ENCODE measurements at places on chromosomes 4 and X.

DNA sequence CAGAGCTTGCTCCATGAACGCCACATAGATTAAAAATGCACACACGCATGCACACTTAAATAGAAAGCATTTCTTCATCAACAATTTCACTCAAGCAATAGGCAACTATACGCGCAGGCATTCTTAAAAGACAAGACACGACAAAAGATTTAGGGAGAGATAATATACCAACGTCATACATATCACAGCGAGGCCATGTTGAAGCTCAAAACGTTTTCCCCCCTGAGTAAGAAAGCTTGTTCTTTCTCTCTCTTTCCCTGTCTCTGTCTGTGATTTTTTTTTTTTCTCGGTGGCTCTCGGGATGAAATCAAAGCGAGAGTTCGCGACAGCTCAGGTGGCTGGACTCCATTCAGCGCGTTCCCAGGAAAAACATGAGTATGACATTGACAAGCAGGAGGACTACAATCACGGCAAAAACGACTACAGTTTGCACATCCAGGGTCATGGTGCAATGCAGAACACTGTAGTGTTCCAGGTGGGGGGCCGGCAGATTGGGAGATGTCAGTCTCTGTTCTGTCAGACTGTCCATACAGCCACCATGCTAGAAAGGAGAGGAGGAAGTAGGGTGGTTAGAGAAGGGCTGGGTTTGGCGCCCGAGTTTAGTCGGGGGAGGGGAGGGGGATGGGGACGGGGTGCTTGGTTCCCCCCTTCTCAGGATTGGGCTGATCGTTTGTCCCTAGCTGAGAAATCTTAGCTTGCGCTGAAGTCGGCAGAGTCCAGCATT is 30.7 kb downstream of the ARHGEF9 start:
- DNase-seq = no peak

GRCh38 chr4:180009316-180009715 is 2233.9 kb upstream of the TENM3 start:
- no peak for DNase-seq

- no peak for DNase-seq
These were observed 44.4 kb downstream of the METTL14 start for GRCh38 chr4:118729287-118730286.

DNA sequence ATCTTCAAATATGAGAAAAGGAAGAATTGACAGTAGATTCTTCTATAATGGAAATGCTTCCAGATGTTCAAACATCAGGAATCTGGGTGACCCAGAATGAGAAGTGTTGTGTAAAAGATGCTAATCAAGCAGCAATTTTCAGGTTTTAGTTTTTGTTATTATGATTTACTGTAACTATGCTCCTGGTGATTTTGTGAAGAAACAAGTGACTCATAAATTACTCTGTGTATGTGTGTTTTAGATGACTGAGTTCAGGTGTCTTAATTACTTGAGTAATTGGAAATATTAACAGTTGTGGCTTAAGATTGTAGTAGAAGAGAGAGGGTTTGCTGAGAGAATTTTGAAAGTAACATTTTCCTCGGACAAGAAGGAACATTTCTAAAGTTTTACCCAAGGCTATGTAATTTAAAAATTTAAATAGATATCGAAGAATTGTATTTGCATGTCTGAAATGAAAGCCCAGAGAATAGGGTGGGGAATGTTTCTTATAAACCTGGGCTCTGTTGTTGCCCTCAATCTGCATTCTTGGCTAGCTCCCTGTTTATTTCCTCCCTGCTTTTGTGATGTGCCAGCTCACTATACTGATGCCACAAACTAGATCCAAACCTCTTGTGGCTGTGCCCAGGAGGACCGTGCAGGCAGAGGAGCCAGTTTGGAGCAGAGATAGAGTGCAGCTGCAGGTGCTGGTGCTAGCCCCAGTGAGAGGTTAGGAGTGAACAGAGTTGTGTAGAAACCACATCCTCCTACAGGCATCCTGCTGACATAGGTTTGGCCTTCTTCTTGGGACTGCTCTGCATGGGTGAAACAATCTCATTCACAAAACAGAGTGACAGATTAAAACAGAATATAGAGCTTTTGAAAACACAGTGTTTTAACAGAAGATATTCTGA is 25.4 kb upstream of the TNIP3 start:
- no peak for DNase-seq

GRCh38 chr4:86855572-86855971 is 6.4 kb upstream of the SLC10A6 start:
- DNase-seq = no peak

GRCh38 chr4:130636486-130636885 is 1540.5 kb downstream of the C4orf33 start:
- DNase-seq = no peak

DNA sequence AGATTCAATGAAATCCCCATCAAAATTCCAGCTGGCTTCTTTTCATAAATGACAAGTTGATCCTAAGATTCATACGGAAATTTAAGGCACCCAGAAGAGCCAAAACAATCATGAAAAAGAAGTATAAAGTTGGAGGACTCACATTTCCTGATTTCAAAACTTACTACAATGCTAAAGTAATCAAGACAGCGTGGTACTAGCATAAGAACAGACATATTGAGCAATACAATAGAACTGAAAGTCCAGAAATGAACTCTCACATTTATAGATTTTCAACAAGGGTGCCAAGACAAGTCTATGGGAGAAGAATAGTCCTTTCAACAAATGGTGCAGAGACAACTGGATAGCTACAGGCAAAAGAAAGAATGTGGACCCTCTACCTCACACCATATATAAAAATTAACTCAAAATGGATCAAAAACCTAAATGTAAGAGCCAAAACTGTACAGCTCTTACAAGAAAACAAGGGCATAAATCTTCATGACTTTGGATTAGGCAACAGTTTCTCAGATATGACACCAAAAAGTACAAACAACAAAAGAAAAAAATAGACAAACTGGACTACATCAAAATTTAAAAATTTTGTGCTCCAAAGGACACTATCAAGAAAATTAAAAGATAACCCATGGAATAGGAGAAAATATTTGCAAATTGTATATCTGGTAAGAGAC is 28.5 kb downstream of the SASH3 start:
- DNase-seq = no peak

GRCh38 chr4:15765910-15766697 is 12.0 kb upstream of the CD38 start:
- DNase-seq = peak; percentile 68

- DNase-seq = no peak
These were observed 321.5 kb upstream of the POU3F4 start for GRCh38 chrX:83186632-83187031.

DNA sequence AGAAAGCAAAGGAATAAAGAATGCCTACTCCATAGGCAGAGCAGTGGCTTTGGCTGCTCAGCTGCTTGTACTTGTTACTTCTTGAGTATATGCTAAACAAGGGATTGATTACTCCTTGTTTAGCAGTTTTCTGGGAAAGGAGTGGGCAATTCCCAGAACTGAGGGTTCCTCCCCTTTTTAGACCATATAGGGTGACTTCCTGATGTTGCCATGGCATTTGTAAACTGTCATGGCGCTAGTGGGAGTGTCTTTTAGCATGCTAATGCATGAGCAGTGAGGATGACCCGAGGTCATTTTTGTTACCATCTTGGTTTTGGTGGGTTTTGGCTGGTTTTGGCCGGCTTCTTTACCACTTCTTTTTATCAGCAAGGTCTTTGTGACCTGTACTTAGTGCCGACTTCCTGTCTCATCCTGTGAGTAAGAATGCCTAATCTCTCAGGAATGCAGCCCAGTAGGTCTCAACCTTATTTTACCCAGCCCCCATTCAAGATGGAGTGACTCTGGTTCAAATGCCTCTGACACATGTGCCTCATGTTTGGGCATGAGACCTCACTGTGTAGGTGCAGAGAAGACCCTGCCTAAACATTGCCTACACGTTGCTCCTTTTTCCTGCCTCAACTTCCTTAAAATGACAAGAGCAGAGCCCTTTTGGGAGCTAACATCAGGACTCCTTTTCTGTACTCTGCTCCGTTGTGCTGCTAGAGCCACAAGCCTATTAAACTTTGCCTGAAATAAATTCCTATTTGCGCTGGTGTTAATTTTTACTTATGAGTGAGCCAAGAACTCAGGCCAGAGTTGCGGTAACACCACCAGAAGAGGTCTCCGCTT is 21.0 kb upstream of the UBA6 start:
- DNase-seq = no peak

DNA sequence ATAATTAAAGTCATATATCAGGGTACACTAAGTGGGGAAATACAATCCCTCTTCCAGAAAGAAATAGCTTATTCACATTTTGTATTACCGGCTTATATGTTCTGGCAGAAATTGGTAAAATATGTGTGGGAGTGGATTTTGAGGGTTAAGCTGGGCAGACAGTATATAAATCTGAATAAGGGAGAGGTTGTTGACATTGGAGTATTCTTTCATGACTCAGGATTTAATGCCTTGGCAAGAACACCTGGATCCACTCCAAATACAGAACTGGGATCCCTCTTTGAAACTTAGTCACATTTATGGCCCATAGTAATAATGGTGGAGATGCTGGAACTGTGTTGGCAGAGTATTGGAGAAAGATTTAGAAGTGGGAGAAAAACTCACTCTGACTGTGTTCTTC is 54.3 kb upstream of the TET2 start:
- DNase-seq = no peak

- DNase-seq = no peak
These were observed 176.0 kb downstream of the COX18 start for GRCh38 chr4:72893354-72894066.

DNA sequence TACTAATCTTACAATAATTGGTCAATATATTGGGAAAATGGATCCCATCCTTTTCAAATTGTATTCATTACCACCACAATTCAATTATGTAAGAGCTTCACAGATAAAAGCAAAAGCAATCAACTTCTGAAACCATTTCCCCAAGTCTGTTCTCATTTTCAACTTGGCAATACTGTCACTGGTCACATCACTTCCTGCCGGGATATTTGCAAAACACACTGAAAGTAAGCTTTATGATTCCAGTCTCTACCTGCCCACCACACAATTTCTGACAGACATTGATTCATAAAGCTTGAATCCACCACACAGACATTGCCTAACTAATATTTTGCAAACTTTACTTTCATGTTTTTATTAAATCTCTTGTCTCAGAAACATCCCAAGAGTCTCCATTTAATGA is 53.6 kb downstream of the LIN54 start:
- no peak for DNase-seq

DNA sequence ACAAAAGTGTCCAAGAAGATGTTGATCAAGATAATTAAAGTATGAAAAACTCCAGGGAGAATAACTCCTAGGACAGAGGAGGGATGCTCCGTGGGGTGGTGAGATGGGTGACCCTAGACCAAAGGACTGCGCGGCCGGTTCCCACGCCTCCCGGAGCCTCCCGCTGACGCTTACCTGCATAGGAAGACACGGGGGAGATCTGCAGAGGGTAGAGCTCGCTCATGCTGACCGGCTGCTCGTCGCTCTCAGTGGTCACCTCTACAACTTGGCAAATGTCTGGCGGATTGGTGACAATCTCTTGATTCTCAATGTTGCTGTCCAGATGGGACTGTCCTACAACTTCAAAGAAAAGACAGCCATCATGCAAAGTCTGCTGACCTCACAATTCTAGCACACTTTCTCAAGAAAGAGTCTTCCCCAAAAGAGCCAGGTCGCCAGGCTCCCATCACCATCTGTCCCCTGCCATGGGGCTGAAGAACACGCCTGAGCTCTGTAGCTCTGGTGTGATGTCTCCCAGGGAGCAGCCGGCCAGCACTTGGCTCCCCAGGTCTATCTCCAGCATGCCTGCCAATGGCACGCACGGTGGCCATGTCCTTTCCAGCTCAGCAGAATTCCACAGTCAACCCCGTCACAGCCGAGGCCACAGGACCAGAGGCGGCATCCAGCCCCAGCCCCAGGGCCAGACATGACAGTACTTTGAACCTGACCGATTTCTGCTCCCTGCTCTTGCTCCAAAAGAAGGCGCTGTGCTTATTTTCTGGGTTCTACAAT is 75.4 kb downstream of the IRF2 start:
- no peak for DNase-seq

- no peak for DNase-seq
These were observed 31.8 kb downstream of the USP11 start for GRCh38 chrX:47264483-47265173.

DNA sequence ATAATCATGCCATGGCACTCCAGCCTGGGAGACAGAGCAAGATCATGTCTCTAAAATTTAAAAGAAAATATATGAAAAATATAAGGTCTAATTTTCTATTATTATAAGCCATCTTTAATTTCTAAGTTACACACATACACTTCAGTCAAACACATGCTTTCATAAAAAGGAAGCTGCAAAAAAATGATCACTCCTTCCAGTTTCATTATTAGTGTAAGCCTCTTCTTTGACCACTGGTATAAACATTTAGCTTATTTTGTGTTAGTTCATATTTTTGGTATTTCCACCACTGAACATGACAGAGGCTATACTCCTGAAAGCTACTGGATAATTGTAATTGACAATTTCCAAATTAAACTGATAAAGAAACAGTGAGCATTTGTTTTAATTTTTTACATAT is 163.3 kb upstream of the USP38 start:
- DNase-seq = no peak

- no peak for DNase-seq
These were observed 20.6 kb downstream of the FAM47E start for GRCh38 chr4:76272073-76272472.

DNA sequence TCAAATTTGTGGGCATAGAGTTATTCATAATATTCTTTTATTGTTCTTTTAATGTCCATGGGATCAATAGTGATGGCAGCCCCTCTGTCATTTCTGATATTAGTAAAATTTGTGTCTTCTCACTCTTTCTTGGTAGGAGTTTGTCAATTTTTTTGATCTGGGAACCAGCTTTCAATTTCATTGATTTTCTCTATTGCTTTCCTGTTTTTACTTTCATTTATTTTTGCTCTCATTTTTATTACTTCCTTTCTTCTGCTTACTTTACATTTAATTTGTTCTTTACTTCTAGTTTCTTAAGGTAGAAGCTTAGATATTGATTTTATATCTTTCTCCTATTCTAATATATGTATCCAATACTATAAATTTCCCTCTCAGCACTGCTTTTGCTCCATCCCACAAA is 40.7 kb downstream of the AWAT2 start:
- DNase-seq = no peak

DNA sequence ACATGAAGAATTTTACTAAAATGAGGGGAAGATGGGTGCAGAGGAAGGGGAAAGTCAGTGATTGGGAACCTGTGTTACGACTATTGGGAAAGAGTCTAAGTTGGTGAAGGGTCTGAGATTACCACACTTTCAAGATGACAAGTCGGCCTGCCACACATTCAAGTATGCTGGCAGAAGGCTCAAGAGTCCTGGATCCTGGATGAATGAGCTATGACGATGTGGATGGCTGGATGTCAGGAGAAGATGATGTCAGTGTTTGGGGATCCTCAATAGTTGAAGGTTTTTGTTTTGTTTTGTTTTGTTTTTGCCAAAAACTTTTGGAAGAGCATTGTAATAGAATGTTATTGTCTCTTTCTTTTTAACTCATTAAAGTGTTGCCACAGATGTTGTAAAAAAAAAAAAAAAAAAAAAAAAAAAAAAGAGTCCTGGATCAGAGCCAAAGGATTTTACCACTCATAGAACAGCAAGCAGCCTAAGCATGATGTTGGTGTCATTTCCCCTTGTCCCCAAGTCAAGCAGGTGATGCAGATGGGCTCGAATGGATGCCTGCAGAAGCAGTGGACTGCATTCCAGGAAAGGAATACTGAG is 120.6 kb downstream of the REELD1 start:
- DNase-seq = no peak

Measured in KG1 (cell line).